Globus pallidus (tissue), 1 donor: ENCODE measurements at places on chromosomes 3 and 15.

GRCh38 chr3:177595530-177596188 lies 398.4 kb upstream of the TBL1XR1 start:
- no peak for DNase-seq

GRCh38 chr15:57667171-57667849 lies 39.2 kb upstream of the POLR2M start:
- peak; percentile 70 for DNase-seq

DNA sequence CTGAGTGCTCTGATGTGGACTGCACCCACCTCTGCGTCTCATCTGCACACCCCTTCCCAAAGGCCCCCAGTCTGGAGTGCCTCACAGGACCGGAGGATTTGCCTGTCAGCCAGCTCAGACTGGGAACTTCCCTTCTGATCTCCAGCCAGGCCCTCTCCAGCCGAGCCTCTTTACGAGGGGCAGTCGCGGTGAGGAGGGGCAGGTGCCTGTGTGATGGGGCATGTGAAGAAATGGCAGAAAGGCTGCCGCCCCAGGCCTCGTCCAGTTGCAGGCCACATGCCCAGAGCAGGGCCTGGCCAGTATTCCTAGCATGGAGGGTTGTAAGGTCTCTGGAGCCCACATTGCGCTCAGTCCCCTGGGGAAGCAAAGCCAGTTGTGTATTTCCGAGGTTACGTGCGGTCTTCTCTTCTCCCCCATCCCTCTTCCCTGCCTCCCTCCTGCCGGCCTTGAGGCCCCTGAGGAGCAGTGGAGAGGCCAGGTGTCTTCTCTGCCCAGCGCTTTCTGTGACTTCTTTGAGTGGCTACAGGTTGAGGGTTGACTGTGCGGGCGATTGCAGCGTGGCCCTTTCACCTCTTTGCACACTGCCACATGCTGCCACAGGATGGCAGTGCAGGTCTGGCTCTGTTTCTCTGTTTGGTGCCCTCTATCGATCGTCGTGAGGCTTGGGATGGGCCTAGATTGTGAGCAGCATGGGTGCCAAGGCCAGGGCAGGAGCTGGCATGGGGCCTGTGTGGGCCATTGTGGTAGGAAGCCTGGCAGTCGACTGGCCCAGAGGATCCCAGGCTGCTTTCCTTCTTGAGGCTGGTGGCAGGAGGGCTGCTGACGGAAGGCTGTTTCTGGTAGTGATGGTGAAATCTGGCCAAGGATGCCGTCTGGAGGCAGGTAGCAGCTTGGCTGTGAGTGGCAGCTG lies 5.3 kb downstream of the CLK3 start:
- peak; percentile 79 for DNase-seq

DNA sequence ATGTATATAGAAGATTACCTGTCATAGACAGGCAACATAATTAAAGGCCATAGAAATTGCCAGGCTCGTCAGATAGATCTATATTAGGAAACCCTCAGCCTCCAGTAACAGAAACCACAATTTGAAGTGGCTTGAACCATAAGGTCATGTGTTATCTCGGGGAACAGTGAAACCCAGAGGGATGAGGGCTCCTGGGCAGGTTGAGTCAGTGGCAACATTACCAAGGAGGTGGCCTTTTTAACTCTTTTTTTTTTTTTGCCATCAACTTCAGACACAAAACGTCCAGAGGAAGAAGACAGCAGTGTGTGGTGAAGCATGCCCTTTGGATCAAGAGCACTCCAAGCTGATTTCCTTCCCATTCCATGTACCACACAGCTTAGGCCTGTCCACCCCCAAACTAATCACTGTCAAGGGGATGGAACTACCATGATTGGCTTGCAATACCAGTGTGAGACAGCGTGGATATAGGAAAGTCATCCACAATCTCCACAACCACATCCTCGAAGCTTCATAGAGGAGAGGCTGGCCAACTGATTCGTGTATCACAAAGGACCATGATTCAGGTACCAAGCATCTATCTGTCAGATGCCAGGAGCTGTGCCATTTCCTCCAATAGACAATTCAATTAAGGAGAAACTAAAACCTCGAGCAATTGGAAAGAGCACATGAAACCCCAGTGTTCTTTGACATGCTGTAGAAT lies 999 bp upstream of the KIF7 start:
- DNase-seq, result no peak

DNA sequence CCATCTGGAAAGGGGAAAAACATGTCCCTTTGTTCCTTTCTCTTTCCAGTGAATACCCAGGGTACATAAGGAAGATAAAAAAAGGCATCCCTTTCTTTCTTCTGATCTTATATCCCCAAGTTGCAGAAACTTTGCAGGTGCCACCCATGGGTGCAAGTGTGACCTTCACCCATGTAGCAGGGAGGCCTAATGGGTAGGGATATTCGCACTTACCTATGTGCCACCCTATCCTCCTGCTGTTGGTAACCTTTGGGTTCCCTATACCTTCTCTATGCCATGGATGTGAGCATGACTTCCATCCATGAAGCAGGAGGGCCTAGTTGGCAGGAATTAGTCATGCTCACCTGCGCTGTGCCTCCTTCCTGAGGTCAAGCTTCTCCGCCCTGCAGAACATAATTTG lies 59.2 kb upstream of the C15orf39 start:
- DNase-seq, result no peak

DNA sequence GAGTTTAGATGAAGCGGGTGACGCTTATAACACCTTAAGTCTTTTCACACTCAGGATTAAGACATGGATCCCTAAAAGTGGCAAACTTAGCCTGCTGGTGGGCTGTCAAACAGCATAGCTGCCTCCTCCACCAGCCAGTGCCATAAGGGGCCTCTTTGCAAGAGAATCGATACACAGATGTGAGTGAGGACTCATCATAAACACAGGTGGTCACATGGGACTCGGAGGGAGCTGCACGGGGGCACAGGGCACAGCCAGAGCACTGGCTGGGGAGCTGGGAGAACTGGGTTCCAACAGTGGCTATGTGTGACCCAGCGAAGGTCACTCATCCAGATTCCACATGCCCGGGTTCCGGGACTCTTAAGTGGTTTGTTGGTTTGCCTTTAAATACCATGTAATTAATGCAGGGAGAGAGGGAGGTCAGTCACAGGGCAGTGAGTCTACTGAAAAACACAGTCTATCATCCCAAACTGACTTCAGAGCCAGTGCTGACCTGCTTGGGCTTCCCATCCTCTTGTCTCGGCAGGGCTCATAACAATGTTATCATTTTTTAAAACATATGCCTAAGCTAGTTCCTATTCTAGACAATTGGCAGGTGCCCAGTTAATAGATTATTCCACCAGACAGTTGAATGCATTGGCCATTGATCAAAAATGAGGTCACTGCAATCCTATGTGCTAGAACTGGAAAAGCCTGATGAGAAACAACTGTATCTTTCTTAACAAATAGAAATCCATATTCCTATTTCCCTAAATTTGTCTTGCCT lies 51.8 kb downstream of the SLC12A8 start:
- DNase-seq, result no peak
